Aortic smooth muscle cell (primary cell): ENCODE measurements at places on chromosomes 13 and 19. TPM values are rescaled to one million over a fixed set of nuclear protein-coding genes. Genes with fewer than 3 reads are reported as not detected.

FCER2 gene
- total RNA-seq, result not detected in 2 replicates

ATP4B gene
- total RNA-seq, result not detected in 2 replicates

ARL11 gene
- not detected in 2 replicates for total RNA-seq

SIGLEC9 gene
- not detected in 2 replicates for total RNA-seq

IFNL1 gene
- total RNA-seq, result not detected in 2 replicates

ZFP30 gene
- 13.6 and 14.5 TPM in 2 replicates for total RNA-seq

SGCG gene
- total RNA-seq, result 0.56 TPM in 1 of 2 replicates, not detected in the other

UGGT2 gene
- total RNA-seq, result 54.6 and 58.9 TPM in 2 replicates

SERPINE3 gene
- under 0.01 TPM in 1 of 2 replicates, not detected in the other for total RNA-seq

SLC6A16 gene
- 0.12 and 0.26 TPM in 2 replicates for total RNA-seq

KRI1 gene
- total RNA-seq, result 5.5 and 8.5 TPM in 2 replicates

PGLYRP1 gene
- not detected in 2 replicates for total RNA-seq

LIN7B gene
- 13.0 and 15.6 TPM in 2 replicates for total RNA-seq

SYT5 gene
- under 0.01 and 0.26 TPM in 2 replicates for total RNA-seq
